ENCODE measurements at places on chromosomes 5 and 9. TPM values are rescaled to one million over a fixed set of nuclear protein-coding genes. Genes with fewer than 3 reads are reported as not detected.

DNA sequence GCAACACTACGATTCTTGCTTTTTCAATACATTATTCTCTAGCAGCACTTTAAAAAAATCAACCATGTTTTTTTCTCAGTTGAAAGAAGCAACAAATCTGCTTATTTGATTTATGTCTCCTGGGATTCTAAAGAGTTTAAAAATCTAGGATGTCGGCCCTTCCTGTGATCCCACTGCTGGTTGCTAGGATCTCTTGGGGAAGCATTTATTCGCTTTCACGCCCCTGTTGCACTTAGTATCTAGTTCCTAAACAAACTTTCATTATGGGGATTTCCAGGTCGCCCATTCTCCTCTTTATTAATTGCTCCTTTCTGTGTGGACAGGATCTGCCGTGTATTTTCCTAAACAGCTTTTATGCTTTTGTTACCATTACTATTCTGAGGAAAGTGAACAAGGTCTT lies 313.5 kb downstream of the AGTPBP1 start:
- no peak overlapping the region for H3K4me3 ChIP-seq
- DNase-seq: no peak
- no peak overlapping the region for H3K27ac ChIP-seq
- H3K36me3 ChIP-seq: no peaks in the 10 kb centered on the region
- peaks cover 5% of the 10 kb centered on the region for H3K4me1 ChIP-seq
- peaks cover 17% of the 10 kb centered on the region for H3K27me3 ChIP-seq

- H3K36me3 ChIP-seq: no peaks in the 10 kb centered on the region
- no peak overlapping the region for H3K27ac ChIP-seq
- DNase-seq: no peak
- H3K27me3 ChIP-seq: no peaks in the 10 kb centered on the region
- H3K4me1 ChIP-seq: no peaks in the 10 kb centered on the region
These were observed 428.5 kb downstream of the CETN3 start for GRCh38 chr5:89981021-89981420.

DNA sequence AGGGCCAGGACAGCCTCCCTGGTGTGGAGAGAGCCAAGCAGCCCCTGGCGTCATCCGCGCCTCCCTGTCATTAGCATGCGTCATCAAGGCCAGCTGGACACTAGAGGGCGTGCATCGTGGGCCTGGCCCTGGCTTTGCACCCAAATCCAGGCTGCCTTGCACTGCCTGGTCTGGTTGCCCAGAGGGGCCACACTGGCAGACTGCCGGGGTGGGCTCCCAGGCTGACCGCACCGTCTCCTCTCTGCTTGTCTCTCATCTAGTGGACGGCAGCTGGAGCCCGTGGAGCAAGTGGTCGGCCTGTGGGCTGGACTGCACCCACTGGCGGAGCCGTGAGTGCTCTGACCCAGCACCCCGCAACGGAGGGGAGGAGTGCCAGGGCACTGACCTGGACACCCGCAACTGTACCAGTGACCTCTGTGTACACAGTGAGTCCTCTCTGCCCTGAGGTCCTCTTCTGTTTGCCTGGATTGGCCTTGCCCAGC lies 29.0 kb downstream of the HK3 start:
- no peaks in the 10 kb centered on the region for H3K36me3 ChIP-seq
- no peak overlapping the region for H3K4me3 ChIP-seq

GRCh38 chr9:35254237-35254636 lies 92.4 kb downstream of the UNC13B start:
- no peak overlapping the region for H3K27ac ChIP-seq
- no peak overlapping the region for H3K4me3 ChIP-seq
- no peaks in the 10 kb centered on the region for H3K27me3 ChIP-seq
- peaks cover 5% of the 10 kb centered on the region for H3K4me1 ChIP-seq

- peaks cover 13% of the 10 kb centered on the region for H3K4me1 ChIP-seq
- DNase-seq: no peak
- no peak overlapping the region for H3K4me3 ChIP-seq
- peaks cover 80% of the 10 kb centered on the region for H3K36me3 ChIP-seq
- no peak overlapping the region for H3K27ac ChIP-seq
These were observed 26.9 kb upstream of the CORO2A start for GRCh38 chr9:98219364-98219716.

DNA sequence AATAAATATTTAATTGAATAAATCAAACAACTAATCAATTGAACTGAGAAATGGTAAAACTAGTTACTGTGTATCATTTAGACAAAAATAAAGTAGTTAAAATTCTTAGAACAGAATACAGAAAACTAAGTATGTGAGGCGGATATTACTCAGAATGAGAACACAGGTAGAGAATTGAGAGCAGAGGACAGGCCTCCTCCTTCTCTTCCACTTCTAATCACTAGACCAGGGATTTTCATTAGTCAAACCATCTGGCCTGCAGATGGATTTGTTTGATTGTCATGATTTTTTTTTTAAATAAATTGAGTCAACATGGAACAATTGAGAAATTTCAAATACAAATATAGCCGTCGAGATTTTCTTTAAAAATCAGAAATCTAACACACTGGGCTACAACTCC lies 198.6 kb upstream of the HMHB1 start:
- H3K27ac ChIP-seq: no peak overlapping the region
- no peak overlapping the region for H3K4me3 ChIP-seq
- H3K36me3 ChIP-seq: no peaks in the 10 kb centered on the region
- DNase-seq: no peak
- no peaks in the 10 kb centered on the region for H3K27me3 ChIP-seq

- peaks cover 6% of the 10 kb centered on the region for H3K4me1 ChIP-seq
- peaks cover 6% of the 10 kb centered on the region for H3K36me3 ChIP-seq
- H3K27me3 ChIP-seq: no peaks in the 10 kb centered on the region
- no peak overlapping the region for H3K27ac ChIP-seq
- no peak overlapping the region for H3K4me3 ChIP-seq
These were observed 93.4 kb upstream of the DMAC1 start for GRCh38 chr9:7892975-7893374.

DNA sequence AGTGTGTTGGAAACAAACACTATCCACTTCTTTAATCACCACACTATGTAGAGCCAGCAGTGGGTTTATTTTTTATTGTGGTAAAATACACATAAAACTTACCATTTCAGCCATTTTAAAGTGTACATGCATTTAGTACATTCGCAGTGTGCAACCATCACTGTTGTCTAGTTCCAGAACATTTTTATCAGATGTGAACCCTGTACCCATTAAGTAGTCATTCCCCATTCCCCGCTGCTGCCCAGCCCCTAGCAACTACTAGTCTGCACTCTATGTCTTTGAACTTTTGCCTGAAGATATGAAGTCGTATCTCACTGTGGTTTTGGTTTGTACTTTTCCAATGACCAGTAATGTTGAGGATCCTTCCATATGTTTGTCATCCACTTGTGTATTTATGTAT lies 30.2 kb upstream of the F2R start:
- H3K27me3 ChIP-seq: no peaks in the 10 kb centered on the region
- no peak for DNase-seq
- peak overlapping the region; percentile 61 for H3K27ac ChIP-seq
- no peak overlapping the region for H3K4me3 ChIP-seq

- H3K4me3 ChIP-seq: no peak overlapping the region
- no peak overlapping the region for H3K27ac ChIP-seq
- no peaks in the 10 kb centered on the region for H3K36me3 ChIP-seq
- DNase-seq: no peak
- H3K27me3 ChIP-seq: no peaks in the 10 kb centered on the region
These were observed 23.0 kb downstream of the RFX3 start for GRCh38 chr9:3502560-3503398.

GRCh38 chr9:87497604-87498045 lies at the start of gene DAPK1:
DAPK1 (plus strand) TSS chr9:87497867; CDS start chr9:87499078, 1,211 bp downstream.
- H3K4me1 ChIP-seq: peaks cover 17% of the 10 kb centered on the region

DNA sequence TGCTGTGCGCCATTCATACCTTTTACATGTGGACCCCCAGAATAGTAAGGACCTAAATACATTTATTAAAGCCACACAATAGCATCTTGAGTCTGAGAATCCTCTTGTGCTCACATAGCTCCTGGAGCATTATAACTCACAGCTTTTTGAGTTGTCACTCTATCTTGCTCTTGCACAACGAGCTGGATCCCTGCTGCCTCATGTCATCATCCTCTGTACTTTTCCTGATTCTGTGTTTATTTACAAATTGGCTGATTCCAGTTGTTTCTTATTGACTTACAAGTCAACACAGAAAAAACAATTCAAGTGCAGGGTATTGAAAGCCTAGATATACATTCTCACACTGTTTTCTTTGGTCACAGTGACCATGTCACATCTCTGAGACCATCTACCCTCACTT lies 112.9 kb downstream of the SLC1A3 start:
- peak; percentile 10 for DNase-seq
- H3K36me3 ChIP-seq: no peaks in the 10 kb centered on the region
- H3K27ac ChIP-seq: no peak overlapping the region
- no peak overlapping the region for H3K4me3 ChIP-seq
- H3K27me3 ChIP-seq: peaks cover 8% of the 10 kb centered on the region

DNA sequence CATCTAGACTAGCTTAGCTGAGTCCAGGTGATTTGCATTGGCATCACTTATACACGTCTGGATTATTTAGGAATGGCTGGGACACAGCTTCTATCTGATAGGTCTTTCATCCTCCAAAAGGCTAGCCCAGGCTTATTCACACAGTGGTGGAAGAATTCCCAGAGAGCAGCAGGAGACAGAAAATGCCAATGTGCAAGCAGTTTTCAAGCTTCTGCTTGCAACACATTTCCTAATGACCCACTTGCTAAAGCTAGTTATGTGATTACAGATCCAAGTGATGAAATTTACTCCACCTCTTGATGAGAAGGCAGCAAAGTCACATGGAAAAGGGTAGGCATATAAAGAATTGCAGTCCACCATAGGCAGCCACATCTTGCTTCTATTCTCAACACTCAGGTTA lies 44.2 kb upstream of the MAST4 start:
- no peaks in the 10 kb centered on the region for H3K27me3 ChIP-seq
- no peak overlapping the region for H3K4me3 ChIP-seq
- no peak overlapping the region for H3K27ac ChIP-seq
- peaks cover 7% of the 10 kb centered on the region for H3K4me1 ChIP-seq
- peak; percentile 33 for DNase-seq
- H3K36me3 ChIP-seq: no peaks in the 10 kb centered on the region

- H3K4me1 ChIP-seq: peaks cover 6% of the 10 kb centered on the region
- no peak for DNase-seq
- peaks cover 5% of the 10 kb centered on the region for H3K36me3 ChIP-seq
- no peak overlapping the region for H3K4me3 ChIP-seq
These were observed 309.9 kb downstream of the NR3C1 start for GRCh38 chr5:143093452-143094086.

DNA sequence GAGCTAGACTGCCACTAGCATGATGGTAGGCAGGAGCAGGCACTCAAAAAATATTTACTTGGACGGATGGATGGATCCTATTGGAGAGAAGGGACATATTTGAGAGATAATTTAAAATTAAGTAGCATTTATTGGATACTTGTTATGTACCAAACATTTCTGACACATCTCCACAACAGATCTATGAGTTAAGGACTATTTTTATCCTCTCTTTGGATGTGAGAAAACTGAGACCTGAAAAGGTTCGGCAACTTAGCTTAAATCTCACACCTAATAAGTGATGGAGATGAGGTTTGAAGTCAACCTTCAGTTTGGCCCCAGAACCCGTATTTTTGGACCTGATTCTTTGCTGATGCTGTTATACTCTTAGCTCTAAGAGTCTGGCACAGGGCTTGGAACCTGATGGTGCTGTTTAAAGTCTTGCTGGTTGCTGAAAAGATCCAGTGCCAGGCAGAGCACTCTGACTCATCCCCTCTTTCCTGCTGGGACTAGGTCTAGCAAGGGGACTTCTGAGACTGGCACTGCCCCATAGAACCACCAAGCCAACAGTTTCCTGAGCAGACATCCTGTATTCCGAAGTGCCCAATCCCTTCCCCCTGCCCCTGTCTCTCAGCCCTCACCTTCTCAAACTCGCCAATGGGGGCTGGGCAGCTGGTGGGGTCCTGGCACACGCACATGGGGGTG lies 15.6 kb downstream of the SPARC start:
- H3K27ac ChIP-seq: no peak overlapping the region
- H3K27me3 ChIP-seq: no peaks in the 10 kb centered on the region
- no peak overlapping the region for H3K4me3 ChIP-seq
- peaks cover 18% of the 10 kb centered on the region for H3K4me1 ChIP-seq
- H3K36me3 ChIP-seq: peaks cover 19% of the 10 kb centered on the region
- peak; percentile 79 for DNase-seq

DNA sequence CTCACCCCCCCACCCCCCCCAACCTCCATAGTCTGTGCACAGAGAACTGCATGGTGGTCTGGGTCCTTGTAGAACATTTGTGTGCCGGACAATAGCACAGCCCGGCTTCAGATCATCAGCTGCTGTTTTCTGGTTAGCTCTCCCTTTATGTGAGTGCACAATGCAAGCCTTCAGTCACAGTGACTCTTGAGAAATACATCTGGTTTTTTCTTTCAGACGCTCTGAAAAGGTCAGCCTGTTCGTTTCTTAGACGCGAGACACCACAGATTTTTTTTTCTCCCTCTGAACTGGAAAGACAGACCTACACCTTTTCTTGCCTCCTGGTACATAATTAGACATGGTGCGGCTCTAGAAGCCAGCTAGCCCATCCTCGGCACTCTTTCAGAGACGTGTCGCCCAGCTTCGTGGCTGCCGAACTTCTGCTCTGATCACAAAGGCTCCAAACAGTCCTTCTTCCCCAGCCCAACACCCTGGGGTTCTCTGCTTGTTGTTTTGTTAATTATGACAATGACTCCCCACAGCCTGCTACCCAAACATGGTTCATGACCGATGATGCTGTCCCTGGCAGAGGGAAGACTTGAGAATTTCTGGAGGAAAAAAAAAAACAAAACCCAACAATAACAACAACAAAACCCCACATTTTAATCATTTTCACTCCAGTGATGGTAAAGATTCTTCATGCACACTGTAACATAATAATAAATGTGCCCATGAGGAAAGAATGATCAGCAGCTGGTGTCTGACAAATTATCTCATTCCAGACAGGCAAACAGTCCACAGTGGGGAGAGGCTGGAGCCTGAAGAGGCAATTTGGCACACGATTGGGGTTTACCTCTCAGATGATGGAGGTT lies 241.4 kb upstream of the ZNF462 start:
- H3K4me3 ChIP-seq: no peak overlapping the region
- no peak overlapping the region for H3K27ac ChIP-seq
- H3K27me3 ChIP-seq: no peaks in the 10 kb centered on the region
- no peak for DNase-seq

DNA sequence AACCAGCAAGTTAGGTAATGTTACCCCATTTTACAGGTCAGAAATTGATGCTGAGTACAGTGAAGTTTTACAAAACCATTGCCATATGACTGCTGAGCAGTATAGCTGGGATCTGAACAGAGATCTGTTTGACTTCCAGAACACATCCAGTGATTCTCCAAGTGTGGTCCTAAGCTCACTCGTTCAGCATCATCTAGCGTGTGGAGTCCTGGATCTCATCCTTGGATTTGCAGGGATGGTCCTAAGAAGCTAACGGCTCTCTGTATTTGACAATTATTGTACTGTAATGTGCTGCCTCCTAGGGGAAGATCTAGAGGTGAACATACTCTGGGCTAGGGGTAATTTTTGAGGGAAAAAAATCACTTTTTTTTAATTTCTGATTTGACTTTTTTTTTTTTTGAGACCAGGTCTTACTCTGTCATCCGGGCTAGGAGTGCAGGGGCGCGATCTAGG lies 1.4 kb downstream of the SLC26A2 start:
- no peaks in the 10 kb centered on the region for H3K27me3 ChIP-seq
- H3K36me3 ChIP-seq: peaks cover 33% of the 10 kb centered on the region
- peak; percentile 82 for DNase-seq
- peak overlapping the region; percentile 97 for H3K27ac ChIP-seq
- peaks cover 47% of the 10 kb centered on the region for H3K4me1 ChIP-seq

GRCh38 chr5:174572591-174572990 lies 151.8 kb upstream of the MSX2 start:
- no peaks in the 10 kb centered on the region for H3K27me3 ChIP-seq
- peaks cover 17% of the 10 kb centered on the region for H3K4me1 ChIP-seq
- H3K4me3 ChIP-seq: no peak overlapping the region
- no peak for DNase-seq

The ITGA2 gene
- 14.1 TPM for total RNA-seq

The RNF208 gene
- total RNA-seq: 2.5 TPM

The ABO gene
- total RNA-seq: not detected

The SERINC5 gene
- 17.2 TPM for total RNA-seq

The CDKN2B gene
- not detected for total RNA-seq

The PPIC gene
- total RNA-seq: 65.0 TPM

Data from MCF 10A (cell line).